Stromal cell of bone marrow (primary cell): ENCODE measurements at places on chromosomes 6 and 20.

- DNase-seq: no peak
These were observed 33.6 kb downstream of the METTL24 start for GRCh38 chr6:110324548-110324947.

DNA sequence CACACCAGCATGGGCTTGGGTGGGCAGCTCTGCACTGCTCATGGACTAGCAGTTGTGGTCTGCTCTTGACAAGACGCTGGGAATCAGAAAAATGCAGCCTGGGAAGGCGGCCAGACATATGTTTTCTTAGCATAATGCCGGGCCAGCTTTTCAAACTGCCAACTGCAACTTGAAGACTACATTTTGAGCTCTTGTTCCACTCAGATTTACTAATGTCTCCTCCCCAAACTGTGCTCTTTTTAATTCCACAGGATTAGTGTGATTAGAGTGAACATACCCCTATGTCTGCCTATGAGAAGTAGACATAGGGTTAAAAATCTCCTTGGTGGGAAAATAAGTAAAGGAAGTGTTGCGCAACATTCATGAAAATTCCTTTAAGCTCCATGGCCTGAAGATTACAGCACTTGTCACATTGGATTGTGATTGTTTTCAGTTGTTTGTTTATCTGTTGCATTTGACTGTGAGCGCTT, 5.3 kb upstream of the FNDC1 start:
- DNase-seq: no peak

DNA sequence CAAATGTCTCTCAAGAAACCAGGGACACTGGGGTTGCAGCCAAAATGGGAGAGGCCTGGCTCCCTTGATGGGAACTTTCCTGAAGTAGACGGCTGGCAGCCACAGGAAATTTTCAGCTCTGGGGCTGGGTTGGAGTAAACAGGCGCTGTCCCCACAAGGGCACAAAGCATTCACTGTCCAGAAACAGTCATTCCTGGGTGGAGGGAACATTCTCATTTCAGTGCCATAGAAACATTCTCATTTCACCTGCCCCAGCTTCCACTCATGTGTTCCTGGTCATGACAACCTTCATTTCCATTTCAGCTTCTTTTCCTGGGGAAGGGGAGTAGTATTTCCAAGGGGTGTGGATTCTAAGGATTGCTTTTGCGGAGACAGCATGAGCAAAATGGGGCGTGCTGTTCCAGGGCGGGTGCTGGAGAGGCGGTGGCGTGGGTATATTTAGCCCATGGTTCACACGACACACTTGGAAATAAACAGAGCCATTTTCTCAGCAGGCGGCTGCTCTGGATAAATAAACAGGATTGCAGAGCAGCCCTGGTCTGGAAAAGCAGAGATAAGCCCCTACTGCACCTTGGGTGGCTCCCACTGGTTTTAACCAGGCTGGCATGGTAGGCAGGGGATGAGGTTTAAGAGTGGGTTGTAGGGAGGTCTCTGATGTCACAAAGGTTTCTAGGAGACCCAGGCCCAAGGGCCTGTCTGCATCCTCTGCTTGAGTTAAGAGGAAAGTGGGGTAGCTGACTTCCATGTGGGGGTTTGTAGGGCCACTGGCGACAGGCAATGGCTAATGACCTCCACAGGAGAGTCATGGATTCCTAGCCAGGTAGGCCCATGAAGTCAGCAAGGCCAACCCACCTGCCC, 32.9 kb downstream of the COX4I2 start:
- no peak for DNase-seq

GRCh38 chr20:39880890-39881289, 808.1 kb downstream of the MAFB start:
- no peak for DNase-seq
